ENCODE measurements at places on chromosomes 2 and 18.

- no peak for DNase-seq
These were observed 5.8 kb downstream of the CIB4 start for GRCh38 chr2:26635401-26635800.

DNA sequence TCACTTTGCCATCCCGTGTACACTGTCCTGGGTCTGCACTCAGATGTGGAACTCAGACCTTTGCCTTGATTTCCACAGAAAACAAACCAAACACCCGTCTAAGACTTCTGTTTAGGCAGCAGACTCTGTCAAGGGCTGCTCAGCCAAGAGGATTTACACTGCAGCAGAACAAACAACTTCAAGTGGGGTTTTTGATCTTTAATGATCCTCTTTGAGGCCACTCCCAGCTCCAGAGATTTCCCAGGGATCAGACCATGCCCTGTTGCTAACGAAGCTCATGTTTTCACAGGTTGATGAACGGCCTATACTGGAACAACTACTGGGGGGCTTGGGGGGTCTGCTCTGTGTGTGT is 52.5 kb upstream of the LGALSL start:
- DNase-seq, result no peak

- no peak for DNase-seq
These were observed 165.9 kb upstream of the RND3 start for GRCh38 chr2:150653351-150653750.

DNA sequence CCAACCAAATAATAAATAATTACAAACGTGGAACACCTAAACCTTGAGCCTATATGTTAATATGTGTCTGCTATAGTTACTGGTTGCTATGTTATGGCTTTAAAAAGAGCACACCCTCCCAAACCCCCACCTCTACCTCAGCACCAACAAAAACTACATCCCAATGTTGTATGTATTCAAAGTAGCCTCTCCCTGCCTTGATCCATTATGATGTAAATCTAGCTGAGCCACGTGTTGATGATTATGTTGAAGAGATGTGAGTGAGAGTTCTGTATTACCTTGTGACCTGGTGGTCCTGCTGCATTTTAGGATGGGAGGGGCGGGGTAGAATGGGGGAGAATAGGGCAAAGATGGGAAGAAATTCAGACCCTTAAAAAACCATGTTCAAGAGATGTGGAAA is 4.8 kb downstream of the MFSD6 start:
- DNase-seq, result no peak

DNA sequence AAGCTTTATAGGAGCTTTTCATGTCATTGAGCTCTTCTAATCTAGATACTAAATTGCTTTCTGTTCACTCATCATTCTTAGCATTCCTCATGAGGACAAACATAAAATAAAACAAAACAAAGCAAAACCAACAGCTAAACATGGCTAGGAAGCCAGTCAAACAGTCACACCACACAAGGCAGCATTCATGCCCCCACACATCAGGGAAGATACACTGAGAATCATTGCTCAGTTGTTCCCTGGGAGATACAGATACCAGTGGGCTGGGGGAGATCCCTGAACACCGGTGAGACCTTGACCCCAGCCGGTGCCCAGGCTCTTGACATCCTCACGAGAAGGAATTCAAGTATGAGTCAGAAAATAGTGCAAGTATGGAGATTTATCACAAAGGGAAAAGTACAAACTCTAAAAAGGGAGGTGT is 177.9 kb upstream of the ARL4C start:
- no peak for DNase-seq

DNA sequence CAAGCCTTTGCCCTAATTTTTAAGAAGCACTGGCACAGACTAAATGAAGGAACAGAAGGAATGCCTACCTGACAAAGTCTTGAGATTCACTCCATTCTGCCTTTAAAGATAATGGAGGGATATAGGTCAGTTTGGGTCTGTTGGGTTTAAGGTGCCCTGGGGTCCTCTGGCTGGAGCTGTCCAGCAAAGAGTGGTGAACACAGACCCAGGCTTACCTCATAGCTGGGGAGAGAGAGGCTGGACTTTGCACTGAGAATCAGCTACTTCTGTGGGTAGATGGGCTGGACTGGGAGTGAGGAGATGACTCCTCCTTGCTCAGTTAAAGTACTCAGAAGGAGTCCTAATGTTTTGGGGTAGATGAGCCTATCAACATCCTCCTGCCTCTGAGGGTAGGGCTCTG is 64.4 kb upstream of the CXCR4 start:
- no peak for DNase-seq

DNA sequence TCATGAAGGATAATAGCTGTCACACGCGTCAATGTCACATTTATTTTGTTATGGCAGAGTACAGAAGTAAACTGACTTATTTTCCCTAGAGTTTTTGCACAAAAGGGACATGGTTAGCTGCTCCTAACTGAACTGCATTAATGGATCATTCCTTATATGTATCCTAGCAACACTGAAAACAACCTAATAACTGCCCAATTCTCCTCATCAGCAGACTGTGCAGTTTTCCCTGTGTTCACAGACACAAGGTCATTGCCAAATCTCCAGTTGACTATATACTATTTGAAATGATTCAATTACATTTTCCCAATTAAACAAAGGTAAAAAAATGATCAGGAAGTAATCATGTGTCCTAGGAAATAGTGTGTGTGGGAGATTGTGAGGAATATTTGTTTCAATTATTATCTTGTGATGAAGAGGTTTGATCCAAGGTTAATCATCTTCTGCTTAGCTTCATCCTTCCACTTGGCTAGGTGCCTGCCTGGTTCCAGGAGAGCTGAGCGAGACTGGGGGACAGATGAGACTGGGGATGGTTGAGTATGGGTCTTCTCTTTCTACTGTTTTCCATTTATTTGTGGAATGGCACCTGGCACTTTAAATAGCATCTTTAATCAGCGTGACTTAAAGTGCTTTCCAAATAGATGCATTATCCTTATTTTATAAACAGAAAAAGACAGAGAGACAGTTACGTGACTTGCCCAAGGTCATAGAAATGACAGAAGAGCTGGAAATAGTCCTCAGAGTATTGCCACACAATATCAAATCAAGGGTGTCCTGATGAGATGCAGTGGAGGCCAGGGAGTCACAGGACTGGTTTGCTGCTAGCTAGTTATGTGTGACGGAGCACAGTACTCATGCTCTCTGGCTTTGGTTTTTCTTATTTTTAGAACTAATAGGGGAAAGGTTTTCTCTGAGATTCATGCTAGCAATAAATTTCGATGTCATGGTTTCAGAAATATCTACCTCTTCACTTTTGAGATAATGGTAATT is 335.6 kb downstream of the PIK3C3 start:
- no peak for DNase-seq

DNA sequence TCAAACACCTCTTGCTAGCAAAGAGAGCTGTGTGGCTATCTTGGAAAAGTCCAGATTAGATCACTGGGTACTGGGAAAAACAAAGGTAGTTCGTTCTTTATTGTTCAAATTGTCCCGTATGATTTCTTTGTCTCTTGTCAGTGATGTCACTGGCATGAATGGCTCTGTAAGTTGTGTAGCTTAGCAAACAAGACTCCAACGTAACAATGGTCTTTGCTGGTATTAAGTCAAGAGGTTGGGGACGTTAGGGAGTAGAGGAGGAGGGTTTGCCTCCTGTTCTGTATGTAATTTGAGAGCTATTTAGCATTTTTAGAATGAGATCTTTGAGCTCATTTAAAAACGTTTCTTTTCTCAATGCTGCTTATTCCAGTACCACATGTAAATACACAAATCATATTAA is 216.5 kb upstream of the SP5 start:
- DNase-seq, result no peak

GRCh38 chr18:80143881-80144280 is 34.8 kb downstream of the ADNP2 start:
- no peak for DNase-seq

DNA sequence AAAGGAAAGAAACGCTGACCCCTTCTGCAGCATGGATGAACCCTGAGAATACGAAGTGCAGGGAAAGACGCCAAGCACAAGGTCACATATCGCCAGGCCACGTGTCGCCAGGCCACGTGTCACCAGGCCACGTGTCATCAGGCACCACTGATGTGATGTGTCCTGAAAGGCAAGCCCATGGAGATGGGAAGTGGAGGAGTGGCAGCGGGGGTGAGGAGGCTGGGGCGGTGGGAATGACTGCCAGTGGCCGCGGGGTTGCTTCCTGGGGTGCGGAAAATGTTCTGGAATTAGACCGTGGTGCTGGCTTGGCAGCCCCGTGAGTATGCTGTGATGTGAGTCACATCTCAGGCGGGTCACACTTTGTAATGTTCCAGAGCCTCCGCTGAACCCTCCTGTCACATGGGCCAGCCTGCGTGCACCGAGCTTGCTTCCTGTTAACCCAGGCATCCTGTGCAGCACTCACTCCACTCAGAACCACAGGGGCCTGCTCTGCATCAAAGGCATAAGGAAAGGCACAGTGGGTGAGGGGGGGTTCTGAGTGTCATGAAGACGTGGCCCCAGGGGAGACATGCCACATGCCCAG is 39.0 kb downstream of the SLC66A2 start:
- DNase-seq, result no peak

DNA sequence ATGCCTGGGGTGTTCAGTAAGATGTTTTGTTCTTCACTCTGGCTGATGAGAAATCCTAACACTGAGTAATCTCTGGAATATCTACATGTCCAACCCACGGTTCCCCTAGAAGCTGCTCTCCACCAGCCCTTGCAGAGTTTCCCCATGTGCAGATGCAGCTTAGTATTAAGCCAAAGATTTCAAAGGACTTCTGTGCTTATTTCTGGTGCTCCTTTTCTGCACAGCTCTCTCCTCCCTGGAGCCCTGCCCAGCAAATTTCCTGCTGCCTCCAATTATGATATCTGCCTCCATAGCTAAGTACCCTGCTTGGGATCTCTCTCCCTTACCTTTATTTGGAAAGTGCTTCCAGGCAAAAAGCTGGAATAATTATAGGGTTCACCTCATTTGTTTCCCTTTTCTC is 949.3 kb downstream of the BCL11A start:
- DNase-seq, result no peak

GRCh38 chr18:56647071-56647470 is 4.1 kb upstream of the WDR7 start:
- no peak for DNase-seq

DNA sequence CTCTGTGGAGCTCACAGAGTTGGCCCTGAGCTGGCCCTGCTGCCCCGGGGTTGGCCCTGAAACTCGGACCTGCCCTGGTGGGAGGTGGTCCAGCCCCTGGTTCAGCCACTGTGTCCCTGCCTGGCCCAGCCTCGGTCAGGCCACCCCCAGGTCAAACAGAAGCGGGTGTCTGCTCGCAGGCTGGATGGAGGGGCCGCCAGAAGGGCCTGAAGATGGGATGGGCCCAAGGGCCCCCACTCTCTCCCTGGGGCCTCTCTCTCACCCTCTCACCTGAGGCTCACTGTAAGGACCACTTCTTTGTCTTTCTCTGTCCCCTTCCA is 25.1 kb upstream of the B3GNT7 start:
- DNase-seq, result no peak

All from activated effector memory CD4-positive, alpha-beta T cell treated with Interleukin-2 at 50 U/mL for 16 hours (primary cell).